ENCODE measurements at places on chromosomes 16 and 17. TPM values are rescaled to one million over a fixed set of nuclear protein-coding genes. Genes with fewer than 3 reads are reported as not detected.
A peak's percentile ranks its signal among the peaks of the same experiment; 100 is the strongest.

DNA sequence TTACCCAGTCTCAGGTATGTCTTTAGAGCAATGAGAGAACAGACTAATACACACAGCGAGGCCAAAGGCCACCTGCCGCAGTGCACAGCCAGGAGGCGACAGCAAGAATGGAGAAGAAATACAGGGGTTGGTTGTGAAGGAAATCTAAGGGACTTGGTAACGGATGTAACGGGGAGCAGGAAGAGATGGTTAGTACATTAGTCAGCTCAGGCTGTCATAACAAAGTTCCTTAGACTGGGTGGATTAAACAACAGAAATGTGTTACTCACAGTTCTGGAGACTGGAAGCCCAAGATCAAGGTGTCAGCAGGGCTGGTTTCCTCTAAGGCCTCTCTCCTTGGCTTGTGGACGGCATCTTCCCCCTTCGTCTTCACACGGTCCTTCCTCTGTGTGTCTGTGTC, 47.1 kb downstream of the TVP23C start:
- peak; percentile 27 for DNase-seq

- DNase-seq: no peak
Observed at GRCh38 chr17:48322060-48322459, 108.0 kb downstream of the SKAP1 start.

GRCh38 chr17:16937431-16937830, 34.5 kb downstream of the TNFRSF13B start:
- DNase-seq: peak; percentile 42

- no peak for DNase-seq
Observed at GRCh38 chr16:71360378-71360777, 1.9 kb downstream of the CALB2 start.

DNA sequence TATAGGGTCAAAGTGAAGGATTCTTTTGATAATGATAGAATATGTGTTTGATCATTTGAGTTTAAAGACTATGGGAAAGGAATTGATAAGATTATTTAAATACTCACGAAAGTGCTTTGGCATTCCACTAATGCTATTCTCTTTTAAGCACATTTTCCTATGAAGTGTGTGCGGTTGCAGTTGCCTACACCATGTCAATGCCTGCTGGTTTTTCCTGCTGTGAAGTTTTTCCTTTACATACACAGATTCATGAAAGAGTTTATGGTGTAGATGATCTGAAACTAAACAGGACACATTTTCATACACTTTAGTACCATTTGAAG, 78.7 kb downstream of the VMP1 start:
- DNase-seq: no peak

- no peak for DNase-seq
Observed at GRCh38 chr17:71142333-71142732, 973.0 kb downstream of the KCNJ2 start.

ZNF597 gene
- total RNA-seq: 3.1 TPM
